ENCODE measurements at places on chromosomes 4 and X.

GRCh38 chrX:14939644-14940043 lies 66.4 kb downstream of the MOSPD2 start:
- DNase-seq: no peak

DNA sequence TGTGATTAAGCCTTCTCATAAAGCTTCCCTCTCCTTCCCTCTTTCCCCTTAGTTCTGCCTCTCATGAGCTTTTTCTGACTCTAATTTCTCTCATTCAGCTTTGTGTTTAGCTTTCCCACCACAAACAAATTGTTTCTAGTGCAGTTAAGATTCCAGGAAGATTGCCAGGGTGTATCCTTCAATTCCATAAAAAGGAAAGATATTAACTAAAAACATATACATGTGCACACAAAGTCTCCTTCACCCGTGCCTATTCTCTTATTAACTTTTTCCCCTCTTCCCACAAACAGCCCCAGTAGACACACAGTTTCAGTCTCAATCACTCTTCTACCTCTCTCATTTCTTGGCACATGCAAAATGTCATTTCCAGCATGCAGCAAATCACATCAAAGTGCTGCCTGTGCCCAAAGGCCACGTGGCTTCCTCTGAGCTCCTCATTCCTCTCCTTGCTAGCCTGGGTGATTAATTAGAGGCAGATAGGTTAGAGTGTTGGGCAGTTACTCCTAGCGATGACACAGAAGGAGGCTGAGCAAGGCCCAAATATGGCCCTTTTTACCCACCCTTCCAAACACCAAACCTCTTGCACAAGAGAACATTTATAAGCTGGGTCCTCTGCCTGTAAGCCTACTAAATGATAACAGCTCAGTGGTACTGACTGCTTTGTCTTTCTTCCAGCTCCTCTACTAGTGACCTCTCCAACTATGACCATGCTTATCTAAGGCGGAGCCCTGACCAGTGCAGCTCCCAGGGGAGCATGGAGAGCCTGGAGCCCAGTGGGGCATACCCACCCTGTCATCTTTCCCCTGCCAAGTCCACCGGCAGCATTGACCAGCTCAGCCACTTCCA lies 159.6 kb downstream of the SOWAHB start:
- DNase-seq: no peak

GRCh38 chrX:103730796-103731493 lies 20.2 kb downstream of the TMEM31 start:
- no peak for DNase-seq

DNA sequence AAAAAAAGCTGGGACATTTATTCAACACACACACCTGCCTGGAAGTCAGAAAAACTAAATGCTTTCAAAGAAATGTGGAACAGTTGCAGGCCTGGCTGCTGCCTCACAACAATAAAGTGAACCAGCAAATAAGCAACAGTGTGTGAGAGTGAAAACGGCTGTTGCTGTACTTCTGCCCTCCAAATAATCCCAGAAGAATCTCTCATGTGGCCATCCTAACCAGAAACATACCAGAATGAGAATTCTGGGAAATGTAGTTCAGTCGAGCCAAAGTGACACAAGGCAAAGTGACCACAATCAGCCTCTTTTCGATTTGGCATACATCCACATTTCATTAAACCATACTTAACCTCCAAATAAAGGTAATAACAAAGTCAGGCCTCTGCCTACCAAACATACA lies 204.5 kb downstream of the SLC7A11 start:
- DNase-seq: no peak

DNA sequence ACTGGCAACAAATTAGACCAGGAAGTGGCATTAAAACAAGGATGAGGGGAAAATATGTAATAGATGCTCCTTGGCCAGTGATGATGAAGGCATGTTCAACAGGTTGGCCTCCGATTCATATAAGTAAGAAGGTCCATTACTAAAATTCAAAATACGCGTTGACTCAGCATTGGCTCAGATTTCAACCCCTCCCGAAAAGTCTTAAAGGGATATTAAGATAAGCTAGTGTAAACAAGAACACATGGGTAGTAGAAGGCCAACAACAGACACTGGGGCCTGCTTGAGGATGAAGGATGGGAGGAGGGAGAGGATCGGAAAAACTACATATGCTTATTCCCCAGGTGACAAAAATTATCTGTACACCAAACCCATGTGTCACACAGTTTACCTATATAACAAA lies 19.1 kb upstream of the LAP3 start:
- DNase-seq: no peak

DNA sequence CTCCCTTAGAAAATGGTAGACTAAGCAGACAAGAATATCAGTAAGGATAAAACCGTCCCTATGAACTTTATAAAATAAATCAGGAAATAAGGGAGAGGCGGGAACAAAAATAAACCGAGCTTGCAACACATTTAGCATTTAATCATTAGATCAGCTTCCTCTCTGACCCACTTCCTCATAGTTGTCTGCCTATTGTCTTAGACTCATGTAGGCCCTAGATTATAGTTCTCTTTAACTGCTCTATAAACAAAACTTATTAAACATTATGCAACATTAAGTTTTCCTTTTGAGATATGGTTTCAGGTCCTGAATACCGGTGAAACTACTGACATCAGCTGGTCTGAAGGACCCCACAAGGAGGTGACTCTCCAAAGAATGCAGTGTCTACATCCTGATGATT lies 15.8 kb upstream of the SRD5A3 start:
- no peak for DNase-seq

- peak; percentile 76 for DNase-seq
These were observed 54.5 kb downstream of the RTL9 start for GRCh38 chrX:110412971-110413726.

- DNase-seq: no peak
These were observed 3.1 kb downstream of the BMP2K start for GRCh38 chr4:78779280-78779679.

- no peak for DNase-seq
These were observed 663.2 kb upstream of the INTU start for GRCh38 chr4:126969360-126970235.
